ENCODE measurements at places on chromosomes 13 and 19.

GRCh38 chr19:49920624-49921363, 8.2 kb upstream of the ATF5 start:
- no peak for DNase-seq

DNA sequence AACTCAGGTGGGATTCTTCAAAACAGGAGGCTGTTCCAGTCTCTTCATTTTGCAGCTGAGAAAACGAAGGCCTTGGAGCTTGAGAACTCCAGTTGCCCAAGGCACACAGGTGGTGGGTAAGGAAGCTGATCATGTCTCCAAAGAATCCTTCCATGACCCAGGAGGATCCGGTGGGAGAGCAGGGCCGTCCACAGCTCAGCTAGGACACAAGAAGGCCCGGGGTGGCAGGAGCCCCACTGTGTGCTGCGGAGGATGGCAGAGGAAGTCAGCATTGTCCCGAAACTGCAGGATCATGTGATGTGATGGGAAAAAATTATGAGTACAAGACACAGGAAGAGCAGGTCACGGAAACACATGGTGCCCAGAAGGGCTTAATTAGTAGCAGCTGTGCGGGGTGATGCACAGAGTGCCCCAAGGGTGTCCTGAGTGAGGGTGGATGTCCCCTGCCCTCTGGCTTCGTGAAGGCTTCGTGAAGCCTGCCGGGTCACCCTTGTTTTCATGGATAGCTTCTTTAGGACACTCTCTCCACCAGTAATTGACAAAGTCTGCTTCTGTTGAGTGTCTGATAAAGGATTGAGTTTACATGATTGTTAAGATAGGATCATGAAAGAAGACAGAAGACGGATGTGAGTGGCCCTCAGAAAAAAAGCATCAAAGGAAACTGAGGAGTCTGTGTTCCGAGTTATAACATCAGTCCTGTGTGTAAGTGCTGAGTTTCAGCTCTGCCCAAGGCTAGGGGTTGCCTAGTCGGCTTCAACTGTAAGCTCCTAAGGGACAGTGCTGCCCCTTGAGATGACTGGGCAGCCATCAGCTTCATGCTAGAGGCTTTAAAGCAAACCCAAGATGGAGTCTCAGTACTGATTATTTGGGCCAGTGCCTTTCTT, 33.8 kb upstream of the SACS start:
- DNase-seq, result no peak

DNA sequence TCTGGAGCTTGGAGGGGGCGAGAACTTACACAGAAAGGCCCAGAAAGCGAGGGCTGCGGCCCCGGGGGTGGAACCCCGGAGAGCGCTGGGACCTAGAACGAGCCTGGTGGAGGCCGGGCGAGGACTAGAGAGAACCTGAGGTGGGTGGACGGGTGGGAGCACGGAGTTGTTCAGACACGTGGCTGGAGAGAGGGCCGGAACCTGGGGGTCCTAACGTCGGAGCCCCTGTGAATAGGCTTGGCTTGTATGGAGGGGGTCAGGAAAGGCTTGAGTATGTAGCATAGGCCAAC, 383 bp downstream of the ZNF581 start:
- DNase-seq, result no peak

DNA sequence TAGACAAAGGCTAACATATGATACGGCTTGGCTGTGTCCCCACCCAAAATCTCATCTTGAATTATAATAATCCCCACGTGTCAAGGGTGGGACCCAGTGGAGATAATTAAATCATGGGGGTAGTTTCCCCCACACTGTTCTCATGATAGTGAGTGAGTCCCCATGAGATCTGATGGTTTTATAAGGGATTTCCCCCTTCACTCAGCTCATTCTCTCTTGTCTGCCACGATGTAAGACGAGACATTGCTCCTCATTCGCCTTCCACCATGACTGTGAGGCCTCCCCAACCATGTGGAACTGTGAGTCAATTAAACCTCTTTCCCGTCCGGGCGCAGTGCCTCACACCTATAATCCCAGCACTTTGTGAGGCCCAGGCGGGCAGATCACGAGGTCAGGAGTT, 143.5 kb downstream of the RXFP2 start:
- no peak for DNase-seq

GRCh38 chr13:112345826-112346172, 30.4 kb upstream of the SPACA7 start:
- DNase-seq, result no peak
